Fibroblast of mammary gland (primary cell): ENCODE measurements at places on chromosomes 16 and 17.
A peak's percentile ranks its signal among the peaks of the same experiment; 100 is the strongest.

DNA sequence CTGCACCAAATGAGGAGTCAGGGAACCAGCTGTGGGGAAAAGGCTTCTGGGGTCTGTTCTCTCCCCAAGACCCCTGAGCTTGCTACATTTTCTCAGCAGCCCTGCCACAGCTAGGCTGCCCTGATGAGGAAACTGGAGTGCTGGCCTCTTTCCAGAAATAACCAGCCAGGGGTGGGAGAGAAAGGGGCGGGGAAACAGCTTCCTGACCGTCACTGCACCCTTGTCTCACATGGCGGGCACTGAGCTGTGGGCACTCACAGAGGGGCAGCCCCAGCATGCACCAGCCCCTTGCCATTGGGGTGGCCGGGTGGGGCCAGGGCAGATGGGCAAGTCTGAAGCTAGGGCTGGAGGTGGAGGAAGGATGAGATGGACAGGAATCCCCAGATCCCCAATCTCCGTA lies 2.9 kb downstream of the SRL start:
- DNase-seq = no peak

DNA sequence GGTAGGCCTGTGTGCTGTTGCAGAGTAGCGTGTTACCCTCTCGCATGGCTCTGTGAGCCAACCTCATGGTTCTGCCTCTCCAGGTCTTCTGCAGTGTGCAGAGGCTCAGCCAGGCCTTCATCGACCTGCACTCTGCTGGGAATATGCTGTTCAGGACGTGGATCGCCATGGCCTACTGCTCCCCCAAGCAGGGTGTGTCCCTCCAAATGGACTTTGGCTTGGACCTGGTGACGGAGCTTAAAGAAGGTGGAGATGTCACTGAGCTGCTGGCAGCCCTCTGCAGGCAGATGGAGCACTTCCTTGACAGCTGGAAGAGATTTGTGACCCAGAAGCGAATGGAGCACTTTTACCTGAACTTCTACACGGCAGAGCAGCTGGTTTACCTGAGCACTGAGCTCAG lies 75.8 kb upstream of the ENDOV start:
- DNase-seq = no peak

DNA sequence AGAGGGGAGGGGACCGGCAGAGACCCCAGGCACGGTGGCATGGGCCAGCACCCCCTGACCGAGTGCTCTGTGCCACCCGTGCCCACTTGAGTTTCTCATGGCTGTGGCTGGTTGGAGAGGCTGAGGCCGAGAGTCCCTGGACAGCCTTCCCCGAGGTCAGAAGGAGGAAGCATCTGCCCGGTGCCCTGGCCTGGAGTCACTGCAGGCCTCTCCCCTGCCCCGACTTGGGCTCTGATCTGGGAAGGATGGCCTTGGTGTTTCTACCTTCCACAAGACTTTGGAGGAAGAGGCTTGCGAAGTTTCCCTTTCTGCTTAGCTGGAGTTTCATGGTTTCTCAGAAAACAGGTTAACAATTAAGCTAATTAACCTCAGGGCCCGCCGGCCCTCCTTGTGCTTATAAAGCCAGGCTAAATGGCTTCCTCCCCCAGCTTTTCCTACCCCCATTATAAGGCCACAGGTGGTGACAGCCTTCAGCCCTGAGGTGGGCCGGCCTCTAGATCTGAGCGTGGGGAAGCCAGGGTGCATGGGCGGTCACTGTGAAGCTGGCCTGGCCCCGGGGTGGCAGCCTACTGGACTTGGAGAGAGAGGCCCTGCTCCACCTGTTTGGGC lies 17.3 kb downstream of the LLGL2 start:
- DNase-seq = no peak

DNA sequence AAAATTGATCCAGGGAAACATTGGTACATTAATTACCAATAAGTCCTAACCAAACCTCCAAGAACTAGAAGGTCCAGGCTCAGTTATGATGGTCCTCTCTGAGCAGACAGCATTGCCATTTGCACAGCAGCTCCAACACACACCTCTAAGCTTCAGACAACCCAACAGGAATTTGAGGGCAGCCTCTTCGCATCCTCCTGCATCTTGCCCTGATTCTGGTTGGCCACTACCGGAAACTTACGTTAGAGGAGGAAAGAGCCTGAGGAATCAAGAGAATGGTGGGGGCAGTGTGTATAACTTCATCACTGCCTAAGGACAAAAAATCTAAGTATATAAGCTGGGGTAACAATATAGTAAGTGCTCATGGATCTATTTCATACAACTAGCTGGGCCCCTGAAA lies 15.7 kb downstream of the FAM117A start:
- DNase-seq = no peak

DNA sequence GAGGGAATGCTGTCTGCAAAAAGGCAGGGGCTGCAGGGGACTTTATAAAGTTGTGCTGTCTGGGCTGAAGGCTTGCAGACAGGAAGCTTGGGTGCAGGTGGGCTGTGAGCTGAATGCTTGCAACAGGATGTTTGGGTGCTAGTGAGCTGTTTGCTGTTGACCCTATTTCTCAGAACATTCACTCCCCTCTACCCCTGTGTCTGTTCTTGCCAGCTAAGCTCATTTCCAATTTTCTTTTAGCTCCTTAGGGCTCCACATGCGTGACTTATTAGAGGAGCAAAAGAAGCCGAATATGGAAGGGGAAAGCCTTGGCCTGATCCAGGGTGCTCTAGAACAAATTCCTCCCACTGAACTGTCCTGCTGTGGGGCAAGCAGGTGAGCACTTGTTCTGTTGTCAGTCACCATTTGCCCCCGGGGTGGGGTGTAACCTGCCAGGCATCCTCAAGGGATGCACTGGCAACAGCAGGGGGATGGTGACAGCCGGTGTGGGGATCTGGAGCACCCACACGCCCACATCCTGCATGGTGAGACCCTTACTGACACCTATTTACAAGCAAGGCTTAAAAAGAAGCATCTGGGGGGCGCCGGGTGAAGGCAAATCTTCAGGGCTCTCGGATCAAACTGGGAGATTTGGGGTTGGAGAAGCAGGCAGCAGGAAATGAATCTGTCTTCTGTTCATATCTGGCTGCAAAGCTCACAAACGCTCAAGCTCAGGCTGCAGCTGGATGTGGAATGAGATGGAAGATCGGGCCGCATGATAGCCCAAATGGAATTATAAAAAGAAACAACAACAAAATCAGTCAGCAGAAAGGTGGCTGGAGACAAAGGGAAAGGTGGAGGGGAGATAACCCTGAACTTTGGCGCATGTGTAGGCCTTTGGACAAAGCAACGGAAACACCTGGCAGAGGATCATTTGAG lies 21.1 kb upstream of the NUP93 start:
- DNase-seq = no peak

DNA sequence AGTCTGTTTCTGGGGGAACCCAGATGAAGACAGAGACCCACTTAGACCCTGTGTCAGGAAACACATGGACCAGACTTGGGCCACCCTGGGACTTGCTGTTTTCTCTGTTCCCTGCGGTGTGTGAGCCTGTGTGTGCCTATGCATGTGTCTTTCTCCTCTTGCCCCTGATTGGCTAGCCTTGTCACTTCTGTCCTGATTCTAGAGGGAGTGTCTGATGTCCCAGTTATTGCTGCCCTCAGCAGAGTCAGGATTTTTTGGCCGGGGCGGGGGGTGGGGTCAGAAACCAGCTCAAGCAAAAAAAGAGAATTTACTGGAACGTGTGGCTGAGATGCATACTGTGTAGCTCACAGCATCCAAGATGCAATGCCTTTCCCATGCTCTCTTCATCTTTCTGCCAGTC lies 30.5 kb downstream of the PLCG2 start:
- DNase-seq = no peak

GRCh38 chr17:6233856-6234255 lies 163.7 kb downstream of the WSCD1 start:
- no peak for DNase-seq

GRCh38 chr16:3485821-3486505 lies 9.3 kb downstream of the C16orf90 start:
- DNase-seq = no peak

- DNase-seq = no peak
Measured at GRCh38 chr16:60815865-60816264, 1220.4 kb downstream of the CDH8 start.

DNA sequence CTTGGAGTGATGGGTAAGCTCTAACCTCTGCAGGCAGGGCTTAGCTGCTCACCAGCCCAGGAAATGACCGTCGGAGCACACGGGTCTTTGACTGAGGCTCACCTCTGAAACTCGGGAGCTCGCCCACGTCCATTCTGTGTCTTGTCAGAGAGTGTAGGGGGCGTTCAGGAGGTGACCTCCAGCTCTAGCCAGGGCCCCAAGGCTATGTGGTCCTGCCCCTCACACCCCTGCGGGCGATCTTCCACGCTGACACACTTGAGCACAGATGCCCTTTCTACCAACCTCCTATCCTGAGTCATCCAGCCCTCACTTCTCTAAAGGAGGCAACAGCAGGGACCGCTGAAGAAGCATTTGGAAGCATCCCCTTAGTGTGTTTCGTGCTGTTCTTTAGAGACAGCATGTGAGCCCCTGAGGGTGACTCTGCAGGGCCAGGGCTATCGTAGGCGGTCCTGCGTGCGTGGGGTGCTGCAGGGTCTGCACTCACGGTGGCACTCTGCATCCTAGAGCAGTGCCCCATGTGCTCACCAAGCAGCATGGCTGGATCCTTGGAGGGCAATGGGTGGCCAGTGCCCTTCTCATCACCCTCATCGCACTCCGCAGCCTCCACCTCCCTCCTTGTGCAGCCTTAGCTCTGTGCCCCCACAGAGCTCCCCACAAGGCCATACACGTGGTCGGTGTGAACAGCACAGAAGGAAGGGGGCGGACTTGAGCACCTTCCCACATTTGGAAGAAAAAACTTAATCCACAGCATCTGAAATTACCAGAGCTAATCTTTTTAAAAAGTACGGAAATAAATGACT lies 33.8 kb downstream of the SLC47A1 start:
- no peak for DNase-seq

DNA sequence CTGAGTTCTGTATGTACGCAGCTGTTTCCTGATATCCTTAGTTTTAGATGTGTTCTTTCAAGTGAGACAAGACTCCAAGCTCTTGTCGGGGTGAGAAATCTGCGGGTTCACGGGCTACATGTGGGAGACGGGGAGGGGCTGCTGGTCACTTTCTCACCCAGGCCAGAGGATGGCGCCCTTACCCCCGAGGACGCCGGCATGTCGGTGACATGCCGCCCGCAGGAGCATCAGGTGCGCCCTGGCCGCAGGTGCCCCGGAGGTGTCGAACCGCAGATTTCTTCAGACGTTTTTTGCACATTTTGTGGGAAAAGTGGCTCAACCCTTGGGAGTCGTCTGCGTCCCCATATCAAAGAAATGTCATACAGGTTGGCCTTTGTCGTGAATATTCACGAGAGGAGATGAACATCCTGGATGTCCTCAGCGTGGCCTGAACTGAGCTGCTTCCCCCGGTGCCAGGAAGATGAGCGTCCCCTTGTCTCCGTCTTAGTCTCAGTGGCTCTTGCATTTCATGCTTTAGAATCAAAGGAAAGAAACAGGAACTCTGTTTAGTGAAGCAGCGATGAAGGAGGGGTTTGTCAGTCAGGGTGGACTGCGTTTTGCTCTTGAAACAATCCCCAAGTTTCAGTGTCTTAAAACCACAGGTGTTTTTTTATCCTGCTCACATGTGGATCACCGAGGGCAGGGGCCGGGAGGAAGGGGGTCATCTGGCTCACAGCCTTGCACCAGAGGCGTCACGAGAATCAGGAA lies 75.4 kb upstream of the ZNF750 start:
- DNase-seq = no peak

DNA sequence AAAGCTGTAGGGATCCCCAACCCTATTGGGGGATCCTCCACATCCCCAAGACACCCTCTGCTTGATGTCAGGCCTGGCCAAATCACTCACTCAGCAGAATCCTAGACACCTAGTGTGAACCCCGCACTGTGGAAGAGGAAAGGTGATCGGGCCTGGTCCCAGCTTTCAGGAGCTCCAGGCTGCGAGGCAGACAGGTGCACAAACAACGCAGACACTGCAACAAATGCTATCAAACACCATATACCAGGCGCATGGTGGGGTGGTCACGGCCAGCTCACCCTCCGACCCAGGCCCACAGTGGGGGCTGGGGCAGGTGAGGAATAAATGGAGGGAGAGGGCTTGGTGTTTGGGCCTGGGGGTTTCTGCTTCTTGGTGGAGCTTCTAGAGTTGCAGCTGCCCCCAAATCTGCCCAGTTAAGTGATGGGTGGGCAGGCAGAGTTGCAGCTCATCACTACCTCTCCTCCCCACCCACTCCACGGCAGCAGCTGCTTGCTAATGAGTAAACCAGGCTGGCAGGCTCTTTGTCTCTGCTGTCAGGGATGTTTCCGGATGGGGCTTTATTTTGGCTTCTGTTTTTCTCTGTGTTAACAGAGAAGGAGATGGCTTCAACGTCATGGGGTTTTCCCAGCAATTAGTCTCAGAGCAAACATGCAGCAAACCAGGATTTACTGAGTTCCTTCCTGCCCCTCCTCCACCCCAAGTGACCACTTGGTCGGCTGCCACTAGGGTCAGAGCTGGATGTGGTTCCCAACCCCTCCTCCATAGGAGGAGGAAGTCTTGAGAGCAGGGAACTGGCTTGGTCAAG lies 46.6 kb downstream of the PECAM1 start:
- peak; percentile 91 for DNase-seq

DNA sequence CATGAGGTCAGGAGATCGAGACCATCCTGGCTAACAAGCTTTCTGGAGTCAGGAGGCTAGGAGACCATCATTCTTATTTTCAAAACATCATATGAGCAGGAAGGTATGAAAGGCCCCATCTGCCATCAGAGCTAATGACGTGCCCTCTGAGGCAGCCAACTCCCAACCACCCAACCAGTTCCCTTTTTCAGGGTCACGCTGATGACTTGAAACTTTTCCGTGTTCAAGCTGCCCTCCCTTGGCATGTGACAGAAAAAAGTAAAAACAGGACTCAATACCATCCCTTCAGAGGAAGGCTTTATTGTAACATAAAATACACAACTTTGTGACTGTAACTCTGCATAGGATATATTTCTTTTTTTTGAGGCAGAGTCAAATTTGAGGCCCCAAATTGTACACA lies 4.6 kb upstream of the GHDC start:
- DNase-seq = no peak

- no peak for DNase-seq
Measured at GRCh38 chr16:66381585-66382170, 15.2 kb downstream of the CDH5 start.

GRCh38 chr16:89610108-89610453 lies 3.4 kb upstream of the DPEP1 start:
- no peak for DNase-seq

DNA sequence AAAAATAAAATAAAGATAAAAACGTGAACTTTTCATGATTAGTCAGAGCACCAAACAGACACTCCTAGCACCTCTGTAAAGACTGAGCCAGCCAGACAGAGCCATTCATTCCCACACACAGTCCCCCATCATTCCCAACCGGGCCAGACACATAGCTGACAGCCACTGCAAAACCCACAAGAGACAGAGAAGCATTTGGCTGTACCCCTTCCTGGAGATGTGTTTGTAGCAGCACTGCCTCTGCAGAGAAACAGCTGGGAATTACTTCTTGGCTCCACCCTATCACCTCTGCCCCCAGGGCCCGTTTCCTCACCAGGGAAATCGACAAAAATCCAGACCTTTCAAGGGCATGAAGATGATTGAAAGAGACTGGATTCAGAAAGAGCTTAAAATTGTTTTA lies 46.4 kb downstream of the MYH11 start:
- no peak for DNase-seq

- no peak for DNase-seq
Measured at GRCh38 chr16:4021070-4021779, 95.0 kb downstream of the ADCY9 start.

- DNase-seq = no peak
Measured at GRCh38 chr17:75734674-75735294, 13.5 kb downstream of the ITGB4 start.

- DNase-seq = no peak
Measured at GRCh38 chr16:9097266-9098219, 6.1 kb downstream of the HAPSTR1 start.

GRCh38 chr16:80065541-80065940 lies 465.0 kb upstream of the MAF start:
- DNase-seq = no peak
